ENCODE measurements at places on chromosomes 1 and 21.

DNA sequence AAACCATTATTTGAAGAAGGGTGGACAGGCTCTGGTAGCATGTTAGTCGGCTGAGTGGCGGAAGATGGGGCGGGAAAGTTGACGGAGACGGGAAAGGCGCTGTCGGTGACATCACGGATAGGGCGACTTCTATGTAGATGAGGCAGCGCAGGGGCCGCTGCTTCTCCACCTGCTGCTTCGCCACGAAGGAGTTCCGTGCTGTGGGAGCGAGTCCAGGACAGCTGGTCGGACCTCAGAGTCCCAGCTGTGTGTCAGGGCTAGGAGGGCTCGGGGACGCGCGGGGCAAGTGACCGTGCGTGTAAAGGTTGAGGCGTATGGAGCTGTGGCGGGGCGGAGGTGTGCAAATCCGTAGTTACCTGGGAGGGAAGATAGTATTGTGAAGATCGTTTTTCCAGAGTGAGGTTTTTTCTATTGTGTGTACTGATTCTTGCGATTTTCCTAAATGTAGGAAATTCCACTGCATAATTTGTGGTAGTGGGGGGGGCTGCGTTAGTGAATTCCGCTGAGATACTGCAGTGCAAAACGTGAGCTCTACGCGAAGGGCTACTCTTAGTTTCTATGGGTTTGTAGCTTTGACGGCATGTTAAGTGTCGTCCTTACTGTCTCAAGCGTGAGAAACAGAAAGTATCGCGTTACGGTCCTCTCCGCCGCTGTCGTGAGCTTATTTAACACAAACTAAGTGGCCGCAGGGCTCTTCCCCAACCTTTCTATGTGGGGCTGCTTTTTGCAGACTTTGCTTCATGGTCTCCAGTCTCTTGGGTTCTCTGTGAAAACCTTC, 111.2 kb upstream of the NBPF11 start:
- peak; percentile 24 for DNase-seq

DNA sequence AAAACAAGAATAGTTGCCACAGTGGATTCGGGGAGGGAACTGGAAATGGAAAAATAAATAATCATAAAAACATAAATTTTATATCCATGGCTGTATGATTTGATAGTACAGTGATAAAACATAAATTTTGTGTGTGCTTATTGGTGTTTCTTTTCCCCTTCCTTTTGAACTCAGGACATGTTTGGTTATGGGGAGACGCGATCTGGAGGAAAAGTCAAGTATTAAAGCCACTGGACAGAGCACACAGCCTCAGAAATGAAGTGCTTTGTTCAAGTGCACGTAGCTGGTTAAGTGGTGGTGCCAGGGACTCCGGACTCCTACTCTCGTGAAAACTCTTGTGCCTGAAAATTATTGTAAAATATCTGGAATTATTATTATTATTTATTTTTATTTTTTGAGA, 9.7 kb upstream of the HMGCS2 start:
- DNase-seq, result no peak

DNA sequence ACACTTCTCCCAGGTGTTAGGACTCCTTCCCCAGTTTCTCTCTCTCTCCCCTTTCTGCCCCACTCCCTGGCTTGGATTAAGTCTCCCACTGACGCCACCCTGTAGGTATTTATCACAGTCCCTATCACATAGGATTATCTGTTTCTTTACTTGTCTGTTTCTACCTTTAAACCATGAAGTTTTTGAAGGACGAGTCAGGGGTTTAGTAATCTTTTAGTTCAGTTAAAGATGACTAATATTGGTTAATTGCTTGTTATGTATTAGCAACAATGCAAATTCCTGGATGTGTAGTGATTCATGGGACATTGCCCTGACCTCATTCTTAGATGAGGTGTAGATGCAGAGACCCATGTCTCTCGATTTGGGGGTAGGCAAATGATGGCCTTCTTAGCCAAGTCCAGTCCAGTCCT, 6.4 kb downstream of the LAMC1 start:
- DNase-seq, result no peak

- no peak for DNase-seq
These were observed 102.9 kb upstream of the TLR5 start for GRCh38 chr1:223245983-223246382.

- no peak for DNase-seq
These were observed 555 bp downstream of the PRPF38A start for GRCh38 chr1:52404975-52405338.

DNA sequence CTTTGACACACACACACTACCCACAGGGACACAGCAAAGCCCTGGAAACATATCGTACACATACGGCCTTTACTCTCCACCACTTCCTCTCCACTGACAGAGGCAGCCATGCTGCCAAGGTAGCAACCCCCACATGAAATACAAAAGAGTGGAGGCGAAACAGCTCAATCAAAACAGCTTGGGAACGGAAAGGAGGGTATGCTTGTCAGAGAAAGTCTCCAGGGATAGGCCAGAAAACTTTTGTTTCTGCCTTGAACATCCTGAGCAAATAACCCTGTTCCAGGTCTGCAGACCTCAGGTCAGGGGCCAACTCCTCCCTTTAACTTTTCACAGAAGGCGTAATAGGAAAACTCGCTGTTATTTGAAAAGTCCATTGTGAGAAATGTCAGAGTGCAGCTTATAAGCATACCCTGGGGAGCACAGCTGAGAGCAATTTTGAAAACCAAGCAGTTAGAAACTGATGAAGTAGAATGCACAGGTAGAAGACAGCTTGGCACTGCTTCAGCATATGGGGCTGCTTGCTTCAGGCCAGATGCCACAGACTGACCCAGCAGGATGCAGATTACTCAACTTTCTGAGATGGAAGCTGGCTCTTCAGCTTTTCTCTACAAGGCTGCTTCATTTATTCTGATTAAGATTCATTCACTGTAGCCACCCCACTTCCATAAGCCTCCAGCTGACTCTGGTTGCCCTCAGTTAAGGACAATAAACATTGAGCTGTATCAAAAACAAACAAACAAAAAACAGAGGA, 18.0 kb downstream of the KIAA0319L start:
- DNase-seq, result no peak

DNA sequence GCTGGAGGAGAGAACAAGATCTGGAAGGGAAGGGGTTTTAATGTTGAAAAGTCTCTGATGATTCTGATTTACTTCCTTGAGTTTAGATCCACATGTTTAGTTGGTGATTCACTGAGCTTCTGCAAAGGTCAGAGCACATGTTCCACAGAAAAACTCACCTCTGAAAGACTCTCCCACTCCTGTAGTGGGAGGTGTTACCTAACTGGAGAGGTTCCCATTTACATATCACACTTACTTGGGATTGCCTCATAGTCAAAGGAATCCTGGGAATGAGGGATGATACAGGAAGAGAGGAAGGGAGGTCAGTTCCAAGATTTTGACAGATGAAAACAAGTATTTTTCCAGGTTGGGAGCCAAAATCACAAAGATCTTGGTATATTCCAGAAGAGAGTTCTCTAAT, 2.7 kb upstream of the NTNG1 start:
- DNase-seq, result no peak

DNA sequence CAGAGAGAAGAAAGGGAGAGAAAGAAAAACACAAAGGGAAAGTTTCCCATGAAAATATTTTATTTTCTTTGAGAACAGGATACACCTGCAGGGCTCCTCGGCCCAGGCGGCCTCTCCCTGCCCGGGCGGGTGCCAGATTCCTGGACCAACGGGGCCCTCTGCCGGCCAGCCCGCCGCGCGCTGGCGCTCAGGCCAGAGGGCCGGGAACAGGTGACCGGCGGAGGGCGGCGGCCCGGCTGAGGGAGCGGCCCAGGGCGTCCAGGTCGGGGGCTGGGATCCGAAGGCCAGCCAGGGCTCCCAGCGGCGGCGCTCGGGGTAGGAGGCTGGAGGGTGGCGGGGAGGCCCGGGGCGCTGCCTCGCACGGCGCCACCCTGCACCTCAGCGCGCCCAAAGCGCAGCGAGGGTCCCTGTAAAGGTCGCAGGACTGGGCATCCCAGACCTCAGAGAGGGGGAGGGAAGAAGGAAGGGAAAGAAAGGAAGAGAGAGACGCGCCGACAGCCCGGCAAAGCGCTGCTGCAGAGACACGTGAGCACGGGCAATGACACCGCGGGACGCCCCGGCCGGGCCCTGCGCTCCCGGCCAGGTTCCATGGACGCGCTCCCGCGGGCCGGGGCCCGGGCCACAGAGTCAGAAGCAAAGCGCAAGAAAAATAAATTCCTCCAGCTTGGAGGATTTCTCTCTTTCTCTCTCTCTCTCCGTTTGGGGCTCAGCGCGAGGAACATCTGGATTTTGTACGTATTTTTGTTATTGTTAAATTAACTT, 927 bp downstream of the WNT9A start:
- DNase-seq, result no peak

GRCh38 chr21:23887725-23888306, 1719.5 kb downstream of the MRPL39 start:
- DNase-seq, result no peak

DNA sequence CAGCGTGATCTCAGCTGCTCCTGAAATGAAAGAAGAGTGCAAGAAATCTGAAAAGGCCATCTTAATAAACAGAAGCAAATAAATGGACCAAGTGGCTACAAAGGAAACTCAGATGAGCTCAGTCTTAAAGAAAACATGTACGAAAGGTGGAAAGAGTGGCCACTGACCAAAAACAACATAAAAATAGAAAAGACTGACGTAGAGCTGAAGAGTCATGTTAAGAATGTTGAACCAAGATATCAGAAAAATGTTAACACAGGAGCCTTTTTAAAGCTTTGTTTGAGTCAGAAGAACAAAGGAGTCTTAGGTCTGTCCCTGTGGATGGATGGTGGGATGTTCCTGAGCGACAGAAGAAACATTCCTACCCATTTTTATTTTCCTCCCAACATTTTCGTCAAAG, 30.8 kb upstream of the ZNF648 start:
- DNase-seq, result no peak

DNA sequence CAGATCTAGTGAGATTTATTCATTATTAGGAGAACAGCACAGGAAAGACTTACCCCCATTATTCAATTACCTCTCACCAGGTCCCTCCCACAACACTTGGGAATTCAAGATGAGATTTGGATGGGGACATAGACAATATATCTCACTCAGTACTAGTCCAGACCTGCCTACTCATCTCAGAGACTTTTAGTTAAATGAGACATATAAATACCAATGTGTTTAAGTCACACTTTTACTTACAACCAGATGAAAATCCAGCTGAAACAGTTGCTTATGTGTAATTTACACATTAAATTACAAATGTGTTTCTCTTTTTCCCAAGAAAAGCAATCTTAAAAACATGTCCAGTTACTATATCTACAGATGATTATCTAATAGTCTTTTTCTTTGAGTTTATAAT, 1145.6 kb downstream of the KCNT2 start:
- DNase-seq, result no peak

- DNase-seq, result no peak
These were observed 54.3 kb downstream of the KCNK1 start for GRCh38 chr1:233668146-233668724.

GRCh38 chr1:209106237-209106741, 477.2 kb upstream of the CAMK1G start:
- no peak for DNase-seq

DNA sequence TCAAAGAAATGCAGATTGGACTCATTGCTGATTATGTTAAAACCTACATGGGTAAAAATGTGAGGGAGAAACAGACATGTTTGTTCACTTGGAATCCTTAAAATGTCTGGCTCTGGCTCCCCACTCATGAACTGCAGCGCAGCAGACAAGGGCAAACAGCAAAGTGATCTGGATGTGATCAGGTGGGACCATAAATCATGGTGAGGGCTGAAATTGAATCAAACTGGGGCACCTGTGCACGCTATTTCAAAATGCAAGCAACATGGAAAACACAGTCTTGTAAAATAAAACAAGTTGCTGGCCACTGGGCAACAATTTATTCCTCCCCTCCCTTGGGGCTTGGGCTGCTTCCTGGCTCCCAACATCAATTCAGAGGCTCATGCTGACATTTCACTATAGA, 373.4 kb downstream of the SEC16B start:
- DNase-seq, result no peak

DNA sequence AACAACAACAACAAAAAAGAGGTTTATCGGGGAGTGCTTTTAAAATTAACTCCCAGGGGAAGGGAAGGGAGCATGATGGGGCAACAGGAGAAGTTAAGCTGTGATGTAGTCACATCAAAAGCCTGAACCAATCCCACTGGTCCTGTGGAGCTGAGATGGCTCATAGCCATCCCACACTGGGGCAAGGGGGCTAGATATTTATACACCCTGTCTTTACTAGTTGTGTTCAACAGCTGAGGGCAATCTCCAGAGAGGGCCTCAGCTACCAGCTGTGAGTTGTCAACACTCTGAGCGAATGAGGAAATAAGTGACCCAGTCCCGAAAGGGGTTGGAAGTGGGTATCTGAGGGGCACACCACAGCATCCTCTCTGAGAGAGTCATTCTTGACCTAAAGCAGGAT, 31.0 kb upstream of the CREG1 start:
- no peak for DNase-seq

DNA sequence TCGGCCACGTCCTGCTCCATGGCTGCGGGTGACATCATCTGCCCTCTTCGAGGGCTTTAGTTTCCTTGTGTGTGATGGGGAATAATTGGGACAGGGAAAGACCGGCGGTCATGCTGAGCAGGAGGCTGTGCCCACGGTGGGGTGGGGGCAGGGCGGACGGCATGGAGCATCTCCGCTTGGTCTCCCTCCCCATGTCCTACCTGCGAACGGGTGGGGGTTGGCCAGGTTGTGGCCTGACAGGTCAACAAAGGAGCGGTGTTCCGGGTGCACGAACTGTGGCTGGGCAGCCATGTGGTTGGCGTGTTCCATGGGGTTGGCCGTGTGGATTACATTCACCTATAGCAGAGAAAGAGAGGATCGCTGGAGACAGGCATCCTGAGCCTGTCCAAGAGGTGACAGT, 80.0 kb downstream of the PIK3CD start:
- DNase-seq, result no peak

DNA sequence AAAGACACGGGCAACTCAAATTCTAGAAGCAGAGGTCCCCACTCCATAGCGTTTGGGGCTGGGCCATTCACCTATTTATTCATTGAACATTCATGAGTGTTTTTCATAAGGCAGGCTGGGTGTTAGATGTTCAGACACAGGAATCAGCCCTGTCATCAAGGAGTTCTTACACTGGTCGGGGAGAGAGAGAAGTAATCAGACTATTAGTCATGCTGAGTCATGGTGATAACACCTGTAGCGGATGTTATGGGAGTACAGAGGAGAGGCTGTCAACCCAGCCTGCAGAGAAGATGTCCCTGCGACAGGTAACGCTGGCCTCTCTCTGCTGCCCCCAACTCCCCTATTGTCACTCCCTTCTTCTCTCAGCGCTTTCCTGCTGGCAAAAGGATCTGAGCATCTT, 17.2 kb downstream of the LY9 start:
- no peak for DNase-seq

DNA sequence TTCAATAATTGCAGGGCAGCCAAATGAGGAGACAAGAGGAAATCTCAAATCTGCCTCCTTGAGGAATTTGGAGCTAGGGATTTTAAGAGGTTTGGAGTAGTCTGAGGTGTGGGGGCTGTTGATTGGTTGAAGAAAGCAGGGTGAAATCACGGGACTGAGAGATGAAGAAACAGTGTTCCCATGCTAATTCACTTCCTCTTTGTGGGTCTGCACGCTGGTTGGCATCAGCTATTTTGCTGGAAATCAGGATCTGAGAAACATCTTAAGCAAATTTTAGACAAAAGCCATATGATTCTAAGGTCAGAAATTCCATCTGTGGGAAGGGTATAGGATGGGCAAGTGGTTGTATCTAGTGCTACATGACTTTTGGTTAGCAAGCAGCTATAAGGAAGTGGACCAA, 107.1 kb upstream of the PAXBP1 start:
- no peak for DNase-seq

- no peak for DNase-seq
These were observed 162.0 kb downstream of the HUNK start for GRCh38 chr21:32034850-32035249.

GRCh38 chr1:27144049-27144748, 10.7 kb downstream of the SLC9A1 start:
- DNase-seq, result no peak
